ENCODE measurements at places on chromosomes 2 and 18. TPM values are rescaled to one million over a fixed set of nuclear protein-coding genes. Genes with fewer than 3 reads are reported as not detected.

GRCh38 chr2:172084645-172085459 is 455 bp upstream of the DLX1 start:
- peak; percentile 86 for DNase-seq

DNA sequence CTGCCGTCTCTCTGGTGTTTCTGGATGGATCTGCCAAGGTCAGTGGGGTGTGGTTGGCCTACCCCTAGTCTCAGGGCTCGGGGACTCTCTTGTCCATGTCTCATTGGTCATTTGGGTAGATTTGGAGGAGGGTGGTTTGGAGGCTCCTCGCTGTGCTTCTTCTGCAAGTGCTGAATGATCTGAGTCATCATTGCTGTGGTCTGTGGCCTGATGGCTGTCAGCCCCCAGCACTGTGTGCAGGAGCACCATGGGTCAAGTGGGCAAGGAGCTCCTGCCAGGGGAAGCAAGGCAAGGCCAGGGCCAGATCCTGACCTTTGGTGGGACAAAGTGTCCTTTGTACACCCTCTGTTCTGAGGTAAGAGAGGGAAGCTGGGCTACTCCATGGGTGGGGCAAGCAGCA is 221.8 kb downstream of the FHOD3 start:
- DNase-seq: no peak

- DNase-seq: no peak
These were observed 41.9 kb downstream of the FOSL2 start for GRCh38 chr2:28434600-28434989.

- no peak for DNase-seq
These were observed 25.6 kb upstream of the SLC35F6 start for GRCh38 chr2:26738481-26738880.

DNA sequence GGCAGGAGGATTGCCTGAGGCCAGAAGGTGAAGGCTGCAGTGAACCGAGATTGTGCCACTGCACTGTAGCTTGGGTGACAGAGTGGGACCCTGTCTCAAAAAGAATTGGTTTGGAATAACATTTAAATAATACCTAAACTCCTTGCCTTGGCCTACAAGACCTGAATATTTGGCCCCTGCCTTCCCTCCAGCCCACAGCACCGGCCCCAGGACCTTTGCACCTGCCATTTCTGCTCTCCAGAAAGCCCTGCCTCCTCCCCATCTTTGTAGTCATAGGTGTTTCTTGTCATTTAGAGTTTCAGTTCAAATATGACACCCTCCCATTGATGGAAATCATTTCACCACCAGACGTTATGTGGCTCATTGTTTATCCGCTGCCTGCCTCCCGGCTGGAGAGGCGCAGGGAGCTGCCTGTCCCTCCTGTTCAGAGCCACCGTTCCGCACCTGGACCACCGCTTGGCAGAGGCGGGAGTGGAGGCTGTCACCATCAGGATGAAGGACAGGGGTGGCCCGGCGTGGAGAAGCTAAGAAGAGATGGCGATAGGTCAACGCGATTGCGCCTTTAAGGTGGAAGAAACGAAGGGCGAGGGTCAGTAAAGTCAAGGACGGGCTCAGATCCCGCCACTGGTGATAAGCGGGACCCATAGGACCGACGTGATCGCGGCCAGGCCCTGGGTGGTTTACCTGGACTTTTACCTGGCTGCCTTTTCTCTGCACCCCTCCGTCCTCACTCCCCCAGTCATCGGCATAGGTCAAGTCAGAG is 638 bp upstream of the LPIN1 start:
- peak; percentile 69 for DNase-seq

- DNase-seq: no peak
These were observed 73.4 kb downstream of the CCDC150 start for GRCh38 chr2:196712867-196713266.

GRCh38 chr18:26809346-26809745 is 56.2 kb downstream of the AQP4 start:
- DNase-seq: no peak

- no peak for DNase-seq
These were observed 114.9 kb upstream of the BCL2L11 start for GRCh38 chr2:111005821-111006220.

- DNase-seq: no peak
These were observed 110.2 kb downstream of the ABCA12 start for GRCh38 chr2:215028231-215028630.

- no peak for DNase-seq
These were observed 11.0 kb upstream of the SIX3 start for GRCh38 chr2:44930274-44931197.

GRCh38 chr2:61911510-61911909 is 6.0 kb downstream of the COMMD1 start:
- no peak for DNase-seq

GRCh38 chr2:68103709-68104055 is 40.9 kb upstream of the C1D start:
- no peak for DNase-seq

GRCh38 chr2:136051725-136052048 is 66.3 kb upstream of the DARS1 start:
- DNase-seq: no peak

- DNase-seq: no peak
These were observed 260.2 kb upstream of the COL3A1 start for GRCh38 chr2:188713961-188714360.

ALKAL2 gene
- 0.79 TPM for total RNA-seq

ARHGAP15 gene
- total RNA-seq: 8.4 TPM

FAM161A gene
- total RNA-seq: 1.7 TPM

SH3BP4 gene
- 18.4 TPM for total RNA-seq

CYS1 gene
- 8.3 TPM for total RNA-seq

HOXD8 gene
- total RNA-seq: 0.38 TPM

REG3A gene
- total RNA-seq: not detected

QPCT gene
- 2.2 TPM for total RNA-seq

ZC3H15 gene
- total RNA-seq: 36.3 TPM

ACTG2 gene
- total RNA-seq: 26.4 TPM

GRHL1 gene
- 2.8 TPM for total RNA-seq

CASP10 gene
- total RNA-seq: 5.8 TPM

TNS1 gene
- 442 TPM for total RNA-seq

All from right cardiac atrium (tissue), 5 donors.